ENCODE measurements at places on chromosomes 7 and 10. TPM values are rescaled to one million over a fixed set of nuclear protein-coding genes. Genes with fewer than 3 reads are reported as not detected.

NPY4R gene
- total RNA-seq = not detected

CLDN4 gene
- total RNA-seq = 0.19 TPM

C10orf90 gene
- not detected for total RNA-seq

SAP25 gene
- 1.1 TPM for total RNA-seq

GNAT3 gene
- not detected for total RNA-seq
